NCI-H774 (cell line): ENCODE measurements at places on chromosomes 16 and 17.
A peak's percentile ranks its signal among the peaks of the same experiment; 100 is the strongest.

- no peak for DNase-seq
Observed at GRCh38 chr16:84482001-84482891, 22.2 kb downstream of the MEAK7 start.

DNA sequence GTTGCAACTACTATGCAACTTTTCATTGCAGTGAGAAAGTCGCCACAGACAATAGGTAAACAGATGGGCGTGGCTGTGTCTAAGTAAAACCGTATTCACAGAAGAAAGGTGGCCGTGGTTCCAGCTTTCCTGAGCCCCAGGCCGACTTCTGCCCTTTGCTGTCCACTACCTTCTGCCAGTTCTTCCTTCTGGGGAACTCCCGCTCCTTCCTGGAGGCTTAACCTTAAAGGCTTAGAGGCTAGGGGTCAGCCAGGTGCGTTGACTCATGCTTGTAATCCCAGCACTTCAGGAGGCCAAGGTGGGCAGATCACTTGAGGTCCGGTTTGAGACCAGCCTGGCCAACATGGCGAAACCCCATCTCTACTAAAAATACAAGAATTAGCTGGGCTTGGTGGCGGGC, 2.1 kb upstream of the SEPTIN12 start:
- no peak for DNase-seq

DNA sequence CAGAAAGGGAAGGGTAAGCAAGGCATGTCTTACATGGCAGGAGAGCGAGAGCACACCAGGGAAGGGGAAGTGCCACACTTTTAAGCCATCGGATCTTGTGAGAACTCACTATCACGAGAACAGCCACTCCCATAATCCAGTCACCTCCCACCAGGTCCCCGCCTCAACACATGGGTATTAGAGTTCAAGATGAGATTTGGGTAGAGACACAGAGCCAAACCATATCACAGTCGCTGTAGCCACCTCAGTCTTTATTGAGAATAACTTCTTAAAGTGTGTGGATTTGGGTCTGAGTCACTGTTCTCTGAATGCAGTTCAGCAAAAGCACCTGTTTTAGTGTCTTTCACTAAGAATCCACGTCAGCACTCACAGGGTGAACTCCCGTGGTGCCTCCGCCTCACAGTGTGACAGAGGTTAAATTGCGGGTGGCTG, 195.2 kb upstream of the CHMP6 start:
- DNase-seq = no peak

DNA sequence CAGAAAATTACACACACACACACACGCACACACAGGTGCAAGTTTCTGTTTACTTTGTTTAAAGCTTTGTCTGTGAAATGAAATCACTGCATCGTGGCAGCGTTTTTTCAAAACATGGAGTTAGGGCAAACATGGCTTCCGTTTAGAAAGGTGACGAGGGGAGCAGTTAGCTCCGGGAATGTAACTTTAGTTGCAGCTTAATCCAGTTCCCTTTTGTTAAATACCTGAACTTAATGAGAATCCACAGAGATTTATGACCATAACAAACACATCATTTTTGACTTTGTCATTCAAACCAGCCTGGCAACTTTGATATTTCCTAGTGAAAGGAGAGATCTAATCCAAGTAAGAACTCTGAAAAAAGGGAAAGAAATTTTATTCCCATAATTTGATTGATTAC, 12.1 kb downstream of the HS3ST3A1 start:
- DNase-seq = no peak

DNA sequence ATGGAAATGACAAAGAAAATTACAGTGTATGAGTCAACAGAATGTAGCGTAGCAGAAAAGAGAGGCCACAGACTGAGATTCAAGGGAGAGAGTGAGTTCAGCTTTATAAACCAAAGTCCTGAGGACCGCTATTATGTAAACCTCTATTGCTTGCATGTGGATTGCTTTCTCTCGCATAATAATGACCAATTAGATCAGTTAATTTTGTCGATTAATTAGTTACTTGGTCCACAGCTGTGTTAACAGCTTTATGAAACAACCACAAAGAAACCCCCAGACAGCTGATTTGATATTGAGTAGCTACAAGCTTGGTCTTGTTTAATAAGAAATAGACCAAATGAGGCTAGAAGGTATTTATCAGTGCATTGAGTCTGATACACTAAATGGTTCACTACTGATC, 291.8 kb upstream of the ERCC4 start:
- no peak for DNase-seq

GRCh38 chr16:86819533-86819892, 241.2 kb downstream of the FOXL1 start:
- no peak for DNase-seq

DNA sequence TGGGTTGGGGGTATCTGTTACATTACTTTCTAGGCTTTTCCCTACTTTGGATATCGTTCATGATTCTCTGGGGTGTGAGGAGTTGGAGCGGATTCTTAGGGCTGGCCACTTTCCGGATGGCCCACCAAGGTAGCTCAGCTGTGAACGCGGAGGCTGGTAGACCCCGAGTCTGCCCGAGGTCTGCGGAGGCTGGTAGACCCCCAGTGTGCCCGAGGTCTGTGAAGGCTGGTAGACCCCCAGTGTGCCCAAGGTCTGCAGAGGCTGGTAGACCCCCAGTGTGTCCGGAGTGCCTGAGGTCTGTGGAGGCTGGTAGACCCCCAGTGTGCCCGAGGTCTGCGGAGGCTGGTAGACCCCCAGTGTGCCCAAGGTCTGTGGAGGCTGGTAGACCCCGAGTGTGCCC, 99.2 kb upstream of the ZNF469 start:
- no peak for DNase-seq

- no peak for DNase-seq
Observed at GRCh38 chr17:11503308-11504035, 94.8 kb upstream of the DNAH9 start.

DNA sequence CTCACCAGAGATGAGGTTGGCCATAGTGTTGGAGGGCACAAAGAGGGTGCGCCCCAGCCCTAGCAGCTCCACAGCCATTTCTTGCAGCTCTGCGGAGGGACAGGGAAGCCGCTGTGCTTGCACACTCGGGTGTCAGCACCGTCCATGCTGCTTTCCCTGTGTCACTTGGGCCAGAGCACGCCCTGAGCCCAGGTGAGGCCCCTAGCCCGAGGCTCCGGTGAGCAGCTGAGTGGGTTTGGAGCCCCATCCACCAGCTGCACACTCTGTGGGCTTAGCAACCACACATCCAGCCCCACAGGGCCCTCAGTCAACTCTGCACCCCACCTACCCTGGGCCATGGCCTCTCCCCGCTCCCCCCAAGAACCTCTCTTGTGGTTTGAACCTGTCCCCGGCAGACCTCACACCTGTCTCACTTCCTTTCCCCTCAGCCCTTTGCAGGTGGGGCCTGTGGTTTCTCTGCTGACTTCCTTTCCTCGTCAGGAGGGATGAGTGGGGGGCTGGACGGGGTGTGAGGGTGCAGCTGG, 20.7 kb downstream of the TMEM235 start:
- DNase-seq = no peak

DNA sequence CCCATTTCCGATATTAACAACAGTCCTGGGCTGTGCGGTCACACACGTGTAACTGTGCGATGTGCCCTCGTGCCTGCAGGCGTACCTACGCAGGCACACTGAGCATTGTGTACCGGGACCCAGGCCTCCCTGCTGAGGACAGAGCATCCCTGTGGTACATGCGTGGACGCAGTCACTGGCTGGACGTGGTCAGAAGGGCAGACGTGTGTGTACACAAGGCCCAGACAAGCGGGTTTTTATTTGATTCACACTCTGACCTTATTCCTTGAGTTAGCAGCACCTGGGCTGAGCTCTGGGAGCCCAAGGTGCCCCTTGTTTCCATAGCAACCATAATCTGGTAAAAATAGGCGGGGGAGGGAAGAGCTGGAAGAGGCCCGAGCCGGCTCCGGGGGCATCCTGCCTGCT, 19.5 kb downstream of the RAP1GAP2 start:
- no peak for DNase-seq

GRCh38 chr17:48593840-48594537, 410 bp upstream of the HOXB5 start:
- DNase-seq = peak; percentile 93
